ENCODE measurements at places on chromosomes 6 and 20.

DNA sequence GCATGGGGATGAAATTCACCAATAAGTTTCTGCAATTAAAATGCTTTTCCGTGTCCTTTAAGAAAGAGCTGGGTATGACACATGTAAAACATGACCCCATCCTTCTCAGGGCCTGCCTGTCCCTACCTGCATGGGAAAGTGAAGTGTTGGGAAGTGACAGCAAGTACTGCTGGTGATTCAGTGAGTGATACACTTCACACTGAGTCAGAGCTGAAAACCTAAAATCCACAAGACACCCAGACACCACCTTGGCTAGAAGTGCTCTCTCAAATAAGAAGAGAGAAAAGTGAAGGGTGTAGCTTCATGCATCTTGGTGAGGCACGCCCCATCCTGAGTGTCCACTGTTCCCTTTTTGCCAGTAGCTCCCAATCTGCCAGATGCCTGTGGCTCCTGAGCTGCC lies 3.3 kb downstream of the RAB22A start:
- no peak for DNase-seq

- DNase-seq: no peak
These were observed 1.4 kb downstream of the RIMS1 start for GRCh38 chr6:71887744-71888230.

- DNase-seq: no peak
These were observed 67.8 kb downstream of the LY86 start for GRCh38 chr6:6656287-6656686.

- DNase-seq: no peak
These were observed 9.2 kb downstream of the C6orf15 start for GRCh38 chr6:31103136-31103535.

DNA sequence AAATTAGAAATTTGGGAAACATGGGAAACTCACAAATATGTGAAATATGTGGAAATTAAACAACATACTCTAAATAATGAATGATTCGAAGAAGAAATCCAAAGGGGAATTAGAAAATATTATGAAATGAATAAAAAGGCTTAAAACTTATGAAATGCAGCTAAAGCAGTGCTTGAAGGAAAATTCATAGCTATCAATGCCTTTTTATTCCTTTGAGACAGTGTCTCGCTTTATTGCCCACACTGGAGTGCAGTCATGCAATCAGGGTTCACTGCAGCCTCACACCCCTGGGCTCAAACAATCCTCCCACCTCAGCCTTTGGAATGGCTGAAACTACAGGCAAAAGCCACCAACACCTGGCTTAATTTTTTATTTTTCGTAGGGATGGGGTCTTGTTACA lies 7.9 kb upstream of the TGIF2 start:
- no peak for DNase-seq

DNA sequence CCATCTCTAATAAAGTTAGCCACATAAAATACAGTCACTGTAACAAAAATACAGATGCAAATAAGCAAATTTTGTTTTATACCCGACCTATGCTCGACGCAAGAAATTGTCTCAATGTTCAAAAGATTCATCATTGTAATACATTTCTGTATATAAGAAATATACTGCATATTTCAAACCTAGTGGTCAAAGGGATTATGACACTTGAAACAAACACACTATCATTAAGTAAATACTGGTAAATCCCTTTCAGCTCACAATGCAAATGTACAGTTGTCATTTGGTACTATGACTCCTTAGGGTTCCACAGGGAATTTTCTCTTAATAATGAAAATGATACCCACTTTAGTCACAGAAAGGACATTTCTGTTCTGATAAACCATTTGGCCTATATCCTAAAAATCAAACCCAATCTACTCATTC lies 2.2 kb downstream of the HIVEP2 start:
- no peak for DNase-seq

GRCh38 chr6:106223300-106223930 lies 102.1 kb downstream of the ATG5 start:
- DNase-seq: peak; percentile 48

DNA sequence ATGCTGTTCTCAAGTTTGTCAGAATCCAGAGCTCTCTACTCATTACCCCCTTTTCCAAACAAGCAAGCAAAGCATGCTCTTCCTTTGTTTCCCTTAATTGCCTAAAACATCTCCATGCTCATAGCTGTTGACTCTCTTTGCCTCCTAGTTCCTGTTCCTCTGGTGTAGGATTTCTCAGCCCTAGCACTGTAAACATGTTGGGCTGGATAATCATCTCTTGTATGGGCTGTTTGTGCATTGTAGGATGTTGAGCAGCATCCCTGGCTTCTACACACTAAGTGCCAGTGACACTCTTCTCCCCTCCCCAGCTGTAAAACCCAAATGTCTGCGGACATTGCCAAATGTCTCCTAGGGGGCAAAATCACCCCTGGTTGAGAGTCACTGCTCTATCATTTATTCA lies 14.0 kb downstream of the PPARD start:
- DNase-seq: no peak

DNA sequence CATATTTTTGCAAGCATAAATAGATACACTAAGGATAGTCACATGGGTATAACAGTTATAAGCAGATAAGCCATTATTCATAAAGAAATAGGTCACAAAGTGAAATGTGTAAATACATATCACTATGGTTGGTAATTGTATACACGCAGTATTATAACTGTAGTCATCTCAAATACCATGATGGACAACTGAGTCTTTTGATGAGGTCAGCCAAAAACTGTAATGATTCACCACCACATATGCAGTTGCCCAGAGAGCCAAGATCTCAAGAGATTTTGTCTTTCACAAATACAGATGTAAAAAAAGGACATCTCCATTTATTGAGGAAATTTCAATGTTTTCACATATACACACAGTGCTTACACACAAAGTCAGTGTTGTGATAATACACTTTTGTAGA lies 28.3 kb downstream of the ZNF292 start:
- DNase-seq: no peak

DNA sequence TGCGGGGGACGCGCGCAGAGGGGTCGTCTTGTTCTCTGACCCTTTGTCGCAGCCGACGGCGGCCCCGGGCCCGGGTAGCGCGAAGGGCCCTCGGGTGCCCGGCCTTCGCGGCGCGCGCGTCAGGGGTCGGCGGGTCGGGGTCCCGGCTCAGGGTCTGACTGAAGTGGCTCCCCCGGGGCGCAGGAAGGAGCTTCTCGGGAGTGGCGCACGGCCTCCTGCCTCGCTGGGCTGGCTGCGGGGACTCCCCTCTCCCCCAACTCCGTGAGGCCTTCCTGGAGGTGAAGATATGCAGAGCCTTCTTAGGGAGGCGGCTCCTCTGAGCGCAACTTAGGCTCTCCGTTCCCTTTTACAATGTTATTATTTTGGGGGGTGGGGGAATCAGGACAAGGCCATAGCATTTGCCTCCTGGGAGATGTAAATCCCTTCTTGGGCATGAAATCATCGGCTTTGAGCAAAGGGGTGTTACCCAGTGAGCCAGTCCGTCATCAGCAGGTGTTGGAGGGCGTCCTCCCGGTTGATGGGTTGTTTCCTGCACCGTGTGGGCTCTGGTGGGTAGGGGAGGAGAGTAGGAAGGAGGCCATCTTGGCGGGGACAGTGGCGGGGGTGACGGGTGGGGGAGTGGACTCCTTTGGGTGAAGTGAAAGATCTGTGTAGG lies 523 bp downstream of the CDS2 start:
- DNase-seq: peak; percentile 35

DNA sequence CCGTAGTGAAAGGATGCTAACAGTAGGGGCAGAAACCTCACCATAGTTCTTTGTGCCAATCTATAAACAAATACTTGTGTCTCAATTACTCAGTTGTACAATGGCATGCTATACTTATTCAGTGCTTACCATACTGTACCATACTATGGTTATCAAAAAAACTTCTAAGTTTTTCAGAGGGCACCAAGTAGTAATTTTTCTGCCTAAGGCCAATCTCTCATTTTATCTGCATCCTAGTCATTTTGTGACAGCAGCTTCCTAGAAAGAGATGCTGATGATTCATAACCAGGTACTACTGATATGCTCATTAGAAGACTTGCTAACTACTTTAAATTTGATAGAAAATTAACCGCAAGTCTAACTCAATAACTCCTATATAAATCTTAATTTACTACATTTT lies 42.9 kb downstream of the TMEM244 start:
- no peak for DNase-seq

DNA sequence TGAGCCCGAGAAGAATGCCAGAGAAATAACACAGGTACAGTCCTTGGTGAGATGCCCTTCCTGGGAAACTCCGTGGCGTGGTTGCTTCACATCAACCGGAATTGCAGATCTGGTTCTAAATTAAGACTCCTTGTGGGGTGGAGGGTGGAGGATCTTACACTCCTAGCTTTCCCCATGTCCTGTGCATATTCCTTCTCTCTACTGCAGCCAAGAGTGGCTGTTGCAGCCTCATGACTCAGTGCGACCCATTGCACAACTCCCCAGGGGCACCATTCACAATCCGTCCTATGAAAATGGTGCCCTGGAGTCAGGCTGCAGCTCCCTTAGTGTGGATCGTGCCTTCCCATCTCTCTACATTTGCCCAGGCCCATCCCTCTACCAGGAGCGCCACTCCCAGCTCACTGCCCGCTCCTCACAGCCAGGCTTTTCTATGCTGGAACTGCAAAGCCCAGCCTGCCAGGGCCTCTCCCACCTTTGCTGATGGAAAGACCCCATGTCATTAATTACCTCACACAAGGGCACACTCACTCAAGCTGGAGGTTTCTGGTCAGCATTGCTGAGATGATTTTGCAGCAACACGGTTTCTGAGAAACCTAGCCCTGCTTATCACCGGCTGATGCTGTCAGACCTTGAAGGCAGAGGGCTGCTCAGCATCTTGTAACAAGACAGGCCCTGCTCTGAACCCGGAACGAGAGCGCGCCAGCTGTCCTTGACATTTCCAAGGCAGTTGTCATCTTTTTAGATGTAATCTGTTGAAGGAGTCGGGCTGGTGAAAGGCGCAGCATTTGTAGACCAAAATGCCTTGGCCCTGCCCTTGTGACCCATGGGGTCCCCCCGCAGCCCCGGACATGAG lies 39.7 kb downstream of the SIRPA start:
- no peak for DNase-seq

DNA sequence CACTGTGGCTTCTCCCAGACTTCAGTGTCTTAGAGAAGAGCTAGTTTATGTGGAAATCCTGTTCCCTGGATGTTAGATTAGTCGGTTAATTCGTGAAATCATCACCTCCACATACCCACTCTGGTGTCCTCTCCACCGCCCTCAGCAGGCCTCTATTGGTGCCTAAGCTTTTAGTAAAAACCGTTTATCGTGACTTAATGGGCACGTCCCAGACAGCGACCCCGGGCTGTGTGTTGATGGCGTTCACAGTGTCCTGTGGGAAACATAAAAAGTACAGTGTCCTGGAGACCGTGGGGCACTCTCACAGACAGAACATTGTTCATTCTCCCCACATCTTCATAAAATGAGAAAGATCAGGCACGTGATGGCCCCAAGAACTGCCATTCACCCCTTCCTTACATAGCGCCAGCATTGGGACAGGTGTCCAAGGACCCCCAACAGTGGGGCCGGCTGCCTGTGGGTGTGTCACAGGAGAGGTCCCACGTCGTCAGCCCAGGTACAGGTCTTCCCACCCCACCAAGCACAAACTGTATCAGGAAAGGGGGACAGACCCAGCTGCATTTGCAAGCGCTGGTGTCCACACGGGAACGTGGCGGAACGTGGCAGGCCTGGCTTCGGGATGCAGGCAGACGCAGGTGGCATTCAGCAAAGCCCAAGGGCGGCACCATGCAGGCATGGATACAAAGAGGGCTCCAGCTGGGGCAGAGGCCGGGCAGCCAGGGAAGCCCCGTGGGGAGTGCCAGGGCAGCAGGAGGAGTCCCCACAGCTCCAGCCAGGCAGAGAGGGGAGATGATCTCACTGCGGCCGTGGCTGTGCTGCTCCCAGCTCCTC lies 237.7 kb downstream of the DLL1 start:
- DNase-seq: no peak

GRCh38 chr6:104862456-104862855 lies 2.7 kb upstream of the HACE1 start:
- DNase-seq: no peak

DNA sequence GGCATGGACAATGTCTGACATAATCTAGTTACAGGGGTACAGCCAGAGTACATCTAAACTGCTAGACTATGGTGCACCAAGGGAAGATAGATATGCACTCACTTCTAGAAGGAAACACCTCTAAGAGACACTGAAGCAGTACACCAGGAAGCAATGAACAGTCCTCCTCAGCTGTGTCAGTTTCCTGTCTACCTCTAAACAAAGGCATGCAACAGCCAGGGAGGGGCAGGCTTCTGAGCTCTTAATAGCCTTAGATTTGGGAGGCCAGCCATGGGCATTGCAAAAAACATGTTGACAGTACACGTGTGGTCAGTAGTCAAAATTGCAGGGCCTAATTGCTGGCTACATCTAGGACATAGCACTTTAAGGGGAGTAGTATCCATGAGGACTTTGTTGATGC lies 21.4 kb downstream of the CRYBG1 start:
- DNase-seq: no peak

- DNase-seq: no peak
These were observed 225.3 kb upstream of the FAM83B start for GRCh38 chr6:54621285-54621684.

DNA sequence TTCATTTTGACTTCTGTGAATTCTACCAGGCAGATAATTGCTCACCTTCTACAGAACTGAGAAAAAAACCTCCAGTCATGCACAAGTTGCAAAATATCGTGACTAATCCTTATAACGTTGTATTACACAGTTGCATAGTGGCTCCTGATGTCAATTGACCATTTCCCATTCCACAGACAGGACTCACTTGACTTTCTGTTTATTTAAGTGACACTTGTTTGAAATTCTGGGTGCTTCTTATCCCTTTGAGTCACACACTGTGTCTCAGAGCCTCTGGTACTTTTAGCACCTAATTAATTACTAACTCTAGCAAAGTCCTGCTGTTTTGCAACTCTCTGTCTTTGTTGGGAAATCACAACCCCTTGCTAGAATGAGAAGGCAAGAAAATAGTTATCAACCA lies 16.2 kb upstream of the RSPO3 start:
- DNase-seq: no peak

- no peak for DNase-seq
These were observed 24.7 kb downstream of the DACT2 start for GRCh38 chr6:168294901-168295300.

- no peak for DNase-seq
These were observed 46.9 kb upstream of the ARMC2 start for GRCh38 chr6:108801366-108801765.

DNA sequence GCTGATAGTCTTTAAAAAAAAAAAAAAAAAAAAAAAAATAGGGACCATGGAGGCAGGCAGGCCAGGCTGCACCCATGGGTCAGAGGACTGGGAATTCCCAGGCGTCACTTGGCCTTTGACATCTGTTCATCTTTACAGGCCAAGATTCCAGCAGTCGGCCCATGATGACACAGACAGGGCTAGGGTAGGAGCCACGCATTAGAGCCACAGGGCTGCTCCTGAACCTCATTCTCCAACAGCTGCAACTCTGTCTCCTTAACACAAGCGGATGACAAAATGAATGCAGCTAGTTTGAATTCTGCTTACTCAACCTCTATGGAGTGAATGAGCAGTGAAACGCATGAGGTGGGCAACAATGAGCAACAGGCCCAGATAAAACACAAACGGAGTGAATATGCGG lies 126.4 kb downstream of the LY86 start:
- no peak for DNase-seq
